Stimulated activated CD4-positive, alpha-beta T cell treated with anti-CD3 and anti-CD28 coated beads, Interleukin-1b, Interleukin-23, amount 100 ng/mL, for 24 hours (primary cell): ENCODE measurements at places on chromosomes 11 and 22.
A peak's percentile ranks its signal among the peaks of the same experiment; 100 is the strongest.

DNA sequence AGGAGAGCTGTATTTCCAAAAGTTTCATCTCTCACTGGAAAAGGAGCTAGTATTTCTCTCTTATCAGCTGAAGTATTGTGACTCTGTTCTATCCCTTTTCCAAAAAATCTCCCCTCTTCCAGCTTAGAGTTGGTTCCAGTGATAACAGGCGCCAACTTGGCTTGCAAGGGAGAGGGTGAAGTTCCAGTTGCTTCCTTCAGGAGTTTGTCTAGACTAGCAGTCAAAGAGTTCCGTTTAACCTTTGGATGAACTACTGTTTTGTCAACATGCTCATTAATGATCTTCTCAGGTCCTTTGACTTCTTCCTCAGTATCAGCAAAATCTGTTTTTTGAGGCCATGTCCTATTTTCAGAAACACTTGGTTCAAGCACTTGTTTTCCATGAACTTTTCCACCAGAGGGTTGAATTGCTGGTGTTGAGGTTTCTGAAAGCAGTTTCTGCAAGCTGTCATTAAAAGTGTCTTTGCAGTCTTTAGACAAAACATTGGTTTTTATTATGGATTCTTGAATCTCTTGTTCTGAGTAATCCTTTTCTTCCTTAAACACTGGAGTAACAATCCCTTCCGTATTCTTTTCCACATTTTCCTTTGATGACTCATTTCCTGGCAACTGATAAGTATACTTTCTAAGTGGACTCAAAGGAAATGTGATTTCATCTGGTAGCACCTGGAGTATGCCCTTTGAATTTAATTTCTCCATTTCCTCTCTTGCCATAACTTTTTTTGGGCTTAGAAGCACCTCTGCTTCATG lies 39.7 kb upstream of the CCDC89 start:
- no peak for DNase-seq

GRCh38 chr22:37160027-37160426 lies 10.3 kb upstream of the IL2RB start:
- DNase-seq = no peak

- no peak for DNase-seq
These were observed 54.3 kb downstream of the TSPAN18 start for GRCh38 chr11:44780940-44781631.

- no peak for DNase-seq
These were observed 59.8 kb downstream of the WNT7B start for GRCh38 chr22:45917146-45917545.

GRCh38 chr11:19306179-19306944 lies 65.6 kb upstream of the E2F8 start:
- DNase-seq = no peak

DNA sequence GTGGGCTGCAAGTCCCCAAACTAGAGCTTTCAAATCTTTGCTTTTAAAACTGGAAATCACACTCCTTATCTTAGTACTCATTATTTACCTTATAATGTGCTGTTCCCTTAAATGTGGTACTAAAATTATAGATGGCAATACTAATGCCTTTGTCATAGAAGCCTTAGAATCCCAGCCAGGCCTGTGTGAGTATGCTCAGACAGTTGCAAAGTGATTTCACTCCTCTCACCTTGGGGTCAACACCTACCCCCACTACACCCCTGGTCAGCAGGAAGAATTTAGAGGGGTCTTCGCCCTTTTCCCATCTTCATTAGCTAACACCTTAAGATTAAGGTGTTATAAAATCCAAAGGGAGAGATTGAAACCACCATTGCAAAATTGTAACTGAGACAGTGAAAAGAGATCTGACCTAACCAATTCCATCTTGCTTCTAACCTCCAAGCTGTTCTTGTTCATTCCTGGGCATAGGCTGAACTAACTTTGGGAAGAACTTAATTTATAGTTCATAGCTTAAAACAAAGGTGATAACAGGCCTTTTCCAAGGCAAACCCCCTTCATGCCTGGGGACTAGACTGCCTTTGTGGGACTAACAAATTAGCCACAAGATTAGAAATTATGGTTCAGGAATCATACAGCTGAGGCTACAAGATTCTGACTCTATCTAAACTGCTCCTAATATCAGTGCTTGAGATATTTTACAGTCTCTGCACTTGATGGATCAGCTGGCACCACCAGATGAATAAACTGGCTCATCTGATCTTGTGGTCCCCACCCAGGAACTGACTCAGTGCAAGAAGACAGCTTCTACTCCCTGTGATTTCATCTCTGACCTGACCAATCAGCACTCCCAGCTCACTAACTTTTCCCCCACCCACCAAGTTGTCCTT lies 10.4 kb upstream of the MRPL17 start:
- DNase-seq = peak; percentile 15

- no peak for DNase-seq
These were observed 6.3 kb downstream of the EIF3D start for GRCh38 chr22:36522662-36523061.

DNA sequence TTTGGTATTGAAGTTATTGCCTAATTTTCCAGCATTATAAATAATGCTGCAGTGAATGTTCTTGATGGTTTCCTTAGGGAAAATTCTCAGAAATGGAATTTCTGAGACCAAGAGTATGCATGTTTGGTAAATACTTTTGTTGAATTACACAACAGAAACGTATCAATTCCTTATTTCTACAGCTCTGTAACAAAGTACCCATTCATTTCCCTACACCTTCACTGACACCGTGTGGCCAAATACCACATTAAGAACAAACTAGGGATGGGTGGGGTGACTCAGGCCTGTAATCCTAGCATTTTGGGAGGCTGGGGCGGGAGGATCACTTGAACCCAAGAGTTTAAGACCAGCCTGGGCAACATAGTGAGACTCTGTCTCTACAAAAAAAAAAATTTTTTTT lies 21.8 kb downstream of the MCAM start:
- no peak for DNase-seq

GRCh38 chr11:62504158-62504973 lies 42.2 kb downstream of the AHNAK start:
- DNase-seq = no peak

- no peak for DNase-seq
These were observed 576.9 kb upstream of the ANO5 start for GRCh38 chr11:21615955-21616371.

DNA sequence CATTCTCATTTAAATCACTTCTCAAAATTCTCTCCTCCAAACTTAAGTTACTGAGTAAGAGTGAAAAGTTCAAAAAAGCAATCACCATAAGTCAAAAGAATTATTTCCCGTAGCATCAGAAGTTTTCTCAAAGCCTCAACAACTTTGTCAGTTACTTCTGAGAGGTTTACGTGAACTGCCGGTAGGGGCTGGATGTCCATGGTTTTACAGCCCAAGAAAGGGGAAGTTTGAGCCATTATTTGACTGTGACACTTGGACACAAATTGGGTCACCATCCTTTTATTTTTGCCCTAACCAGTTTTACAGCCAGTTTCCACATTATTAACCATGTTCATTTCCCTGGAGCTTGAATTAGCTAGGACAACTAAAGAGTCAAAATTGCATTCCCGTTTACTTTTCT lies 7.5 kb downstream of the POU2AF3 start:
- DNase-seq = no peak

GRCh38 chr11:1708716-1709115 lies 11.7 kb downstream of the KRTAP5-6 start:
- DNase-seq = no peak

DNA sequence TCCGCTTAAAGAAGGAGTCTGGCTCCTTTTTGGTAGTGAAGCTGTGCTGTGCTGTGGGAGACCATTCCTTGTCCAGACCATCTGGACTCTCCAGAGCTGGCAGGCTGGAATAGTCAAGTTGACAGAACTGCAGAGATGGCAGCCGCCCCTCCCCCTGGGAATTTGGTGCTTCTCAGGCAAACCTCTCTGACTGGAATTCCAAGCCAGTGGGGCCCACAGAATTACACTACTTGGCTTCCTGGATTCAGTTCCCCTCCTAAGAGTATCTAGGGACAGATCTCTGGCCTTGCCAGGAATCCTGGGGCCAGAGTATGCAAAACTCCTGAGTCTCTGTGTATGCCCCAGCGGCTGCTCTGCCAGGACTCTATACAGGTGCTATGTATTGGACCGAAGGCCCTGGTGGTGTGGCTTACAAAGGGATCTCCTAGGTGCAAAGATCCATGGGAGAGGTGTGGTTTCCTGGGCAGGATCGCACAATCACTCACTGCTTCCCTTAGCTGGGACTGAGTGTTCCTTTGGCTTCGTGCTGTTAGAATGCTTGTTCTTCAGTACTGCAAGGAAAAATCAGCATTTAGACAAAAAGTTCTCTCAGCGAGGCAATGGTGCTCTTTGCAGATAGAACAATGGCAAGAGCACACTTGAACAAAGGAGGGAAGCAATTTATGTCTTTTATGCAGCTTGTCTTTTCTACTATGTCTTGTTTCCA lies 86.8 kb downstream of the PRMT3 start:
- DNase-seq = no peak

- no peak for DNase-seq
These were observed 13.0 kb downstream of the ABCC8 start for GRCh38 chr11:17463546-17464174.

DNA sequence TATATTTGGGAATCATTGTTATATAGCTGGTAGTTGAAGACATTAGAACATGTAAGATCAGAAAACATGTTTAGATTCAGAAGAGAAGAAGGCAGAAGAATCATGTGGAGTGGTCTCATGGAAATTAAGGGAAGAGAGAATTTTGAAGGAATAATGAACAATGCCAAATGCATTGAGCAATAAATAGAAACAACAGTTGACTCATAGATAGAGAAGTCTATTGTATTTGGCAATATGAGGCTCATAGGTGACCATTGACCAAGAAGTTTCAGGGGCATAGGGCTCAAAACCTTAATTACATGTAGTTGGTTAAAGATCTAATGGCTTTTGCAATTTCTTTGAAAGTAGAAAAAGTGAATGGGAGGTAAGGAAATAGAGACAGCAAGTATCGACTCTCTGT lies 123.9 kb downstream of the PAX6 start:
- no peak for DNase-seq

- no peak for DNase-seq
These were observed 622.5 kb downstream of the TBC1D22A start for GRCh38 chr22:47384977-47385376.

GRCh38 chr22:39514373-39514973 lies 5.9 kb upstream of the ATF4 start:
- DNase-seq = no peak

DNA sequence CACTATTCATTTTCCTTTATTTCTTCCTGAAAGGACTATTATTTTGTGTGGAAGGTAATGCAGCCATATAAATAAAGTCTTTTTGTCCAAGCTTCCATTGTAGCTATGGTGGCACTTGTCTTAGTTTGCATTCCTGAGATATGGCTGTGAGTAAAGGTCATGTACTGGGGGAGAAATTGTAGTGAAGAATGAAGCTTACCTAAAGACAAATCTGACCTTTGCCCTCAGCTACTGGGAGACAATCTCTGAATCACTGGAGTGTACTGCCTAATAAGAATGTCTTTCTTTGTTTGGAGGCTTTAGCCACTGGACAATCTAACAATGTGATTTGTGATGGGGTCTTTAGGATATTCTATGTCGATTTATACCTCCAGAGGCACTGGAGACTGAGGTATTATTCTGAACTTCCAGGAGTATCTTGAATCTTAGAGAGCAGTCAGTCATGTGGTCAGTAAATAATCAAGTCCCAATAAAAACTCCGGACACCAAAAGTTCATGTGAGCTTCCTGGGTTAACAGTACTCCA lies 39.7 kb upstream of the OR5AK2 start:
- no peak for DNase-seq

DNA sequence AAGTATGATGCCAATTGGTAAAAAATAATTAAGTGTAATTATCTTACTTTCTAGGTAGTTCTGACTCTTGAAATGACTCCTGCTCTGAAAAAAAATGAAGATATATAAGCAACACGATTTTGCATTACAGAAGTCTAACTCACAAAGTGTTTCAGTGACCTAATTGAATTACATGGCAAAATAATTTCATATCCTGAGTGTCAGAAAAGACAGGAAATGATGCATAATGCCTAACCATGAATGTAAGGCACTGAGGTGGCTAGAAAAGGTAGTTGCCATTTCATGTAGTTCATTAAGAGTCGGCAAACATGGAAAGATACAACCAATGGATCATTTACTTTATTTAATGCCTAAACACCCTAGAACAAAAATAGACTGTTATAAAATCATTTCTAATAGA lies 113.5 kb downstream of the GUCY1A2 start:
- no peak for DNase-seq

DNA sequence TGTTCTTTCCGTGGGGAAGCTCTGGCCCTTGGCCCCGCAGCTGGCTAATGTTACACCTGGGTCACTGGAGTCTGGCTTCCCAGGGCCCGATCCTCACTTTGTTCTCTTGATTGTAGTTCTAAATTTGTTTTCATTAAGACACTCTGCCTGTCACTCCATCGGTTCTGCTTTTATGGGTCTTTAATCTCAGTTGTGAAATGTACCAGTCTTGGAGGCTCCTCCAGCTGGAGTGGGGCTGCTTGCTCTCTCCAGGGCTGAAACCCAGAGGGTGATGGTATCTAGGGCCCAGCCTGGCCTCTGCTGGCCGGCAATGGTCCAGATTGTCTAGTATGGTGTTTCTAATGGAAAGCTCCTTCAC lies 352.9 kb downstream of the TENM4 start:
- no peak for DNase-seq

DNA sequence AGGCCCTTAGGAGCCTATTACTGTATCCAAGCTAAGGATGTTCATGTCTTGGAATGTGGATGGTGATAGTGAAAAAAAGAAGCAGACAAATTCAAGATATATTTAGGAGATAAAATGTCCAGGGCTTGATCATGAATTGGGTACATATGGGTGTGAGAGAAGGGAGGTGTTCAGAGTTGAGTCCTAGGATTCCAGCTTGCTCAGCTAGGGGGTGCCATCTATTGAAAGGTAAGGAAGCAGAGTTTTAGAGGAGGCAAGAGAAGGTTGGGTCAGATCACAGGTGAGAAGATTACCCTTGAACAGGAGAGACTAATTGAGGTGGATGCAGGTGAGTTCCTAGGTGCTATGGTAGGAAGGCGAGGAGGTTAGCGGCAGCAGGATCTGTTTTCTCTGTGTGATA lies 60.5 kb downstream of the GRAMD1B start:
- DNase-seq = no peak

DNA sequence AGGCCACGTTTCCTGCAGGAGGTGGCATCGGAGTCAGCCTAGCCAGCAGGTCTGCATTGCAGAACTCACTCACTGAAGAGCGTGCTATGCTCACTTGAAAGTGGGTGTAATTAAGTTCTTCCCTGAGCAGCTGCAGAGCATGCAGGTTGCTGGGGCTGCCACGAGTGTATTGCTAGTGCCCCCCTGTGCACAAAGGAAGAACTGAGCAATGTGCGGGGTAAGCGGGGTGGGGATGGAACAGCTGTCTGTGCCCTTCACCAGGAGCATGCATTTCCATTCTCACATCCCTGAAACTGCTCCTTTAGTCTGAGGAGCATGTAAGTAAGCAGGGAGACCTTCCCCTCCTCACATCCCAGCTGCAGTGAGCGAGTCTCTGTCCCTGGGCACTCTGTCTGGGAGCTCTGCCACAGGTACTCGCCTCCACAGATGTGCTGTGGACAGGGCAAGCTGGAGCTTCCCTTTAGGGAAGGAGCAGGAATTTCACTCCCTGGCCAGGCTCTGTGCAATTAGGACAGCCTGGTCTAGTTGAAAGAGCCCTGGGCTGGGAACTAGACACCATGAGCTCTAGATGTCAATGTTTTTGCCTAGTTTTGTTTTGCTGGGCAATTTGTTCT lies 1031.8 kb downstream of the NTM start:
- no peak for DNase-seq

GRCh38 chr22:45826520-45826919 lies 150.4 kb downstream of the WNT7B start:
- DNase-seq = no peak
